ENCODE measurements at places on chromosomes 6 and 20. TPM values are rescaled to one million over a fixed set of nuclear protein-coding genes. Genes with fewer than 3 reads are reported as not detected.

Gene DNAH8
- not detected for total RNA-seq

Gene PI16
- total RNA-seq, result not detected

Gene GCNT2
- 39.8 TPM for total RNA-seq

Gene RAD21L1
- not detected for total RNA-seq
